ENCODE measurements at places on chromosomes 6 and 20.
A peak's percentile ranks its signal among the peaks of the same experiment; 100 is the strongest.

GRCh38 chr6:148502083-148502772 lies 159.6 kb downstream of the SASH1 start:
- peak; percentile 83 for DNase-seq

GRCh38 chr20:21235484-21236445 lies 67.4 kb upstream of the XRN2 start:
- DNase-seq: peak; percentile 65

DNA sequence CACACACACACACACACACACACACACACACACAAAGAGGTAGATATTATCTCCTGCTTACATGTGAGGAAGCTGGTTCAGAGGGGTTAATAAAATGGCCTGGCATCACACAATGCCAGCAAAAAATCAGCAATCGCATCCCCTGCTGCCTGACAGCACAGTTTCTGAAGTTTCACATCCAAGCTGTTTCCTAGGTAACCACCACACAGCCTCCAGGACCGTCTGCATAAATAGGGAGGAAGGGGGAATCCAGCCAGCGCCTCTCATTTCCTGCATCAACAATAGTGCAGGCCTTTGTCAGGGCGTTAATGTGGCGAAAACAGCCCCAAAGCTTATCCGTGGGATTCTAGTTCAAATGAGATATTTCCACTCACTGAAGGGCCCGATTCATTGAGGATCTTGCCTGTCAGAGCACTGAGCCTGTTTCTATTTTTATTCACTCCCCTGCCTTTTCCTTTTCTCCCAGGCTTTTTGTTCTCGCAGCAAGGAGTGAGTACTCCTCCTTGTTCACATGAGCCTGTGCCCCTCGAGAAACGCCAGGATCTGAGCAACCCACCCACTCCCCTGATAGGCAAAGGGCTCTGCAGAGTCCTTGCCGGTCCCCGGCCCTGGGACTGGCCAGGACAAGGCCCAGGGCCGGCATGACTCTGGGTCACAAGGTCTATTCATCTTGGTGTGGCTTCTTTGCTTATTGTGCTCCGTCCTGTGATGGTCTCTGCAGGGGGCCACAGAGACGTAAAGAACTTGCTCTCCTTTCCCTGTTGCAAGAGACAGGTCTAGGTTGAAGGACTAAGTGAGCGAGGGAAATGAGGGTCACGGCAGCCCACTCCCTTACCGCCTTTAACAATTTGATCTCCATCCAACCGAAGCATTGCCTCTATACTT lies 32.7 kb downstream of the TUBB2B start:
- DNase-seq: peak; percentile 43

- DNase-seq: peak; percentile 18
Measured at GRCh38 chr20:33516882-33517281, 27.0 kb downstream of the CBFA2T2 start.

DNA sequence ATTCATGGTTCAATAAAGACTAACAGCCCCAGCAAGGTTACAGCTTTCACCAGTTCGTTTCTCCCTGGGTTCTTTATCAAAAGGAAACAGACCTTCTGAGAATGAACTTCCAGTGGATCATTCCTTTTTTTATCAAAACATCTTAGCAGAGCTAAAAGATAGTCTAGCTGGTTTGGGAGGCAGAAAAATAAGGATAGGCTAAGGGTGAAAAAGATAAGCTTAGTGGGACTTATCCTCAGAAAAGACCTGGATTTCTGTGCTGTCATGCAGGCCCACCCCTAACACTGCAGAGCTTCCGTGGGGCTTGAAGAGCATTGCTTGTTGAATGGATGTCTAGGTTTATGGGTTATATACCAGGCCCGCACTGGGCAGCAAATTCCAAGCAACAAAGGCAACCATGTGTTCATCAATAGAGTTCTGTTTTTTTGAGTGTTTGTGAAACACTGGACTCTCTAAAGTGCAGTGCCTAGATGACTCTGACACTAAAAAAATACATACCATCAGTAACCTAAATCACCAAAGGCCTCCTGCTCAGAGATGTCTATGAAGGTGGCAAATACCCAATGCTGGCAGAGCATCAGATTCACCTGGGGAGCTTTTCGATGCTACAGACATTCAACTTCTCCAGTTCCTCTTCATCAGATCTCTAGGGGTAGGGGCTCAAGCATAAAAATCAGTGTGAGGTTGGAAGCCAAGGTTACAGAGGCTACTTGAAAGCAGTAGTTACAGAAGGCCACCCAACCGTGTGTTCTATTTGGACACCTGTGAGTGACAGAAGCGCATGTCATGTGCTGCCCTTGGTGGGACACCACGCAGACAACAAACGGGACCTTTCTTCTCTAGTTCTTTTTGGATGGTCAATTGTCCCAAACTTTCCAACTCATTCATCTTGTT lies 53.0 kb downstream of the TNFAIP3 start:
- no peak for DNase-seq

DNA sequence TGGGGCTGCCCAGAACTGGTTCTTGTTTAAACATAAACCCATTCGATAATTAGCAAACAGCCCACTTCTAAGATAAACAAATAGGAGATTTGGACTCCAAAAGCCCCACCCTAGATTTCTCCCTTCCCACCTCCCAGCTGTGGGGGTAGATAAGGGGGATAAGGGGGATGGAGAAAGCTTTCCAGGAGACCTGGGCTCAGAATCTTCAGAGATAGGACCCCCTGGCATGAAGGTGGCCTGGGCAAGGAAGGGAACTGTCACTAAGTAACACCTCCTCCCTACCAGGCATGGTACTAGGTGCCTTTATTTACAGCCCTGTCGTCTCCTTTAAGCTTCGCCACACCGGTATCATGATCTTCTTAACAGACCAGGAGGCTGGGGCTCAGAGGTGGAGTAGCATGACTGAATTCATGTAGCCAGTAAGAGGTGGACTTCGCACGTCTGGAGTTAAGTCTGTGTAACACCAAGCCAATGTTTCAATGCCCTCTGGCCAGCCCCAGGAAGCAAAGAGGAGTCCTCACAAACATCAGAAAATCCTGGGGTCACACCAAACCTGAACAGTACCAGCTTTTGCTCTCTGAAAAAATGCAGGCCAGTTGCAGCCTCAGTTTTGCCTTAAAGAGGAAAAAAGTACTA lies 4.6 kb downstream of the SDC4 start:
- no peak for DNase-seq

GRCh38 chr6:156778454-156779205 lies 1.5 kb downstream of the ARID1B start:
- peak; percentile 61 for DNase-seq

DNA sequence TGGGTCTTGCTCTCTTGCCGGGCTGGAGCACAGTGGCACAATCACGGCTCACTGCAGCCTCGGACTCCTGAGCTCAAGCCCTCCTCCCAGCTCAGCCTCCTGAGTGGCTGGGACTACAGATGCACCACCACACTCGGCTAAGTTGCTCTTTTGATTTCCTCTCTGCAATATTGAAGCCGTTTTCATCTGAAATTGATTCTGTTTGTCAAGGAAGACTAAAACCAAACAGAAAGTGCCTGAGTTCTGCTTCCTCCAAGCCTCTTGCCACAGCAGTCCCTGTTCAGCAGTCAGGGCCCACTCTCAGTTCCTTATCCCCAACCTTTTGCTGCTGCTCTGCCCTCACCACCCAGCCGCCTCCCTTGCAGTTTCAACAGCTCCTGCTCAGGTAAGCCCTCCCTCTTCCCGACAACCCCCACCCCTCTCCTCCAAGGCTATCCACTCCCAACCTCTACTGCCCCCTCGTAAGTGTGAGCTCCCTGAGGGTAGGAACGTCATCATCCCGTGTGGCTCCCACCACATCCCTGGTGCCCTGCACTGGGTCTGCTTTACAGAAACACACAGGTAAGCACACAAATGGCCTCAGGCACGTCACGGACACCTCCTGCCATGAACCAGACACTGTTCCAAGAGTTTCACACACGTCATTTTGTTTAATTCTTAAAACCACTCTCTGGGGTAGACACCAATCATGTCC lies 70.7 kb upstream of the TAB2 start:
- no peak for DNase-seq

- no peak for DNase-seq
Measured at GRCh38 chr6:34527751-34528670, 28.1 kb downstream of the SPDEF start.

DNA sequence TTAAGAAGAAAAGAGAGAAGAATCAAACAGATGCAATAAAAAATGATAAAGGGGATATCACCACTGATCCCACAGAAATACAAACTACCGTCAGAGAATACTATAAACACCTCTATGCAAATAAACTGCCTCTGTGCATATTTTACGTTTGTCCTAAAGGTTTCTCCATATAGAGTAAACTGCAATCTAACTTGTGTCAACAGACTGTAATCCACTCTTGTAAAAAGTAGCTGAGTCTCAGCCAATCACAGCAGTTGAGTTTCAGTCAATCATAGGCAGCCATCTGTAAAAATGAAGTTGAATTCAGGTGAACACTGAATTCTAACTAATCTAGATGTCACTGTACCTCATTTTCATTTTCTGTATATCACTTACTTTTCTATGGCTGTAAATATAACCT lies 112.2 kb upstream of the SYNCRIP start:
- no peak for DNase-seq

- DNase-seq: no peak
Measured at GRCh38 chr6:32200711-32201475, 8.4 kb upstream of the GPSM3 start.

GRCh38 chr20:815914-816606 lies 17.5 kb upstream of the FAM110A start:
- peak; percentile 56 for DNase-seq

- no peak for DNase-seq
Measured at GRCh38 chr20:1293641-1294379, 27.7 kb downstream of the SNPH start.

DNA sequence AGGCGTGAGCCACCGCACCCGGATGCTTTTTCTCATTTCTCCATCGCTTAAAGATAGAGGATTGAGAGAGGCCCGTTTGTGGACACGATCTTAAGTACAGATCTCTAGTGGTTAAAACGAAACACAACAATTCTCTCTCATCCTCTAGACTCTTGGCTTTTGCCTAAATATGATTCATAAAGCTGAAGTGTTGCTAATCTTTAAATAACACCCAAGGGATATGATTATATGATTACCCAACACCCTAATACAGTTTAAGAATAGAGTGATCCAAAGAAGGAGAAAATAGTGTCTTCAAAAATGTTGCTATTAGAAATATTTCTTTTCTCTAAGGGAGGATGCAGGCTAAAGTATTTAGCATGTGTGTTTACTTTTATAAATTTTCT lies 50.4 kb downstream of the MTHFD1L start:
- DNase-seq: peak; percentile 90

DNA sequence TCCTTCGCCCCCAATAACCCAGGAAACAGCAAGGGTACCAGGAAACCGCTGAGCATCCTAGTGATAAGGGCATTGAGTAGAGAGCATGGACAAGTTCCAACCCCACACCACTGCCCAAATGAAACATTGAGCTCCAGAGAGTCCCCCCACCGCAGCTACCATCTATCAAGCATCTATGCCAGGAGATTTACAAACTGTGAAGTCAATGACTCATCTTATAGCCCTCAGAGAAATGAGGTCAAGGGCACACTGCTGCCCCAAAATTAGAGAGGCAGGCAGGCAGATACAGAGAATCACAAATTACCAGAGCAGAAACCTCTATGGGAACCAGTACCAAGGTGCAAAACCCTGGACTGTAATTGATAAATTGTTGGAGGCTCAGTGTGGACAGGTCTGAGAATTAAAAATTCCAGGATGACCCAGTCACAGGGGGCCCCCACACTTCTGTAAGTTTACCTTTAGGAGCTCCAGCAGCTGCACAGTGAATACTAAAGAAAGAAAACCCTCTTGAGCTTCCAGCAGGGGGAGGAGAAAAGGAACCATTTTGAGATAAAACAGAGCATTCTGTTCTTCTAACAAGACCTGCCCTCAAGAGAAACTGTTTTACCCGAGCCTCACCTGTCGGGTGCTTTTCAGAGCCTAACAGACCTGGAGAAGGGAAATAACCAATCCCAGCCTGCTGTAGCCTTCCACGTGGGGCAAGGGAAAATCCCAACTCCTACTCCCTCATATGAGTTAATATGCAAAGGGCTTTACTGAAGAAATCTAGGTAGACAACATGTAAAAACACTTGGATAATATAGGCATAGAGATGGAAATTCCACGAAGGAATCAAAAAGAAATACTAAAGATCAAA lies 118.0 kb upstream of the ARID1B start:
- no peak for DNase-seq

DNA sequence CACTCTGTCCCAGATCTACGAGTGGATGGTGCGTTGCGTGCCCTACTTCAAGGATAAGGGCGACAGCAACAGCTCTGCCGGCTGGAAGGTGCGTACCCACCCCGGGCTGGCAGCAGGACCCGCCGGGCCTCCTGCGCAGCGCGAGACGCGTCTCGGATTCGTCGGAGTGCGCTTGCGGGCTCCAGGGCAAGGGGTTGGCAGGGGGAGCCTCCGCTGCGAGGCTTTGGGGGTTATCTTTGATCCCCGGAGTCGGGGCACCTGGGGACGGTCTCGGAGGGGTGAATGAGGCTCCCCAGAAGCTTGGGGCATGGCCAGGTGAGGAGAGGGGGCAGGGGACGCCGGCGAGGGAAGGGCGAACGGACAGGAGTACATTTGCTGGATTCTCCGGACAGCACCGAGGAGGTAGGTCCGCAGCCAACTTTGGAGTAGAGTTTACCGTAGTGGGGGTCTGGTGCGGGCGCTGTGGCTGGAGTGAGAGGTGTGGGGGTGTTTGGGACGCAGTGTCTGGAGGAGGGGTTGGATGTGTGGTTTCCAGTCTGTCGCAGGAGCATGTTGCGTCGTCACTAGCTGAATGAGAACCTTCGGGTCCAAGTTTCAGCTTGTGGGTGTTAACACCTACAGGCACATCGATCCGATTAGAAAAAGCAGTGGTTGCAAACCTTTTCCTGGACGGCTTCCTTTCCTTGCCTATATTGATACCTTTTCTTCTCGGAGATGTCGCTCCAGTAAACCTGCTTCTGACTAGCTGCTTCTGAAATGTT lies 1.2 kb downstream of the FOXO3 start:
- no peak for DNase-seq
